ENCODE measurements at places on chromosomes 7 and 10.

GRCh38 chr10:100743626-100744135 is 1.7 kb upstream of the PAX2 start:
- peak; percentile 16 for DNase-seq

GRCh38 chr10:103668351-103669242 is 175.1 kb downstream of the NEURL1 start:
- no peak for DNase-seq

DNA sequence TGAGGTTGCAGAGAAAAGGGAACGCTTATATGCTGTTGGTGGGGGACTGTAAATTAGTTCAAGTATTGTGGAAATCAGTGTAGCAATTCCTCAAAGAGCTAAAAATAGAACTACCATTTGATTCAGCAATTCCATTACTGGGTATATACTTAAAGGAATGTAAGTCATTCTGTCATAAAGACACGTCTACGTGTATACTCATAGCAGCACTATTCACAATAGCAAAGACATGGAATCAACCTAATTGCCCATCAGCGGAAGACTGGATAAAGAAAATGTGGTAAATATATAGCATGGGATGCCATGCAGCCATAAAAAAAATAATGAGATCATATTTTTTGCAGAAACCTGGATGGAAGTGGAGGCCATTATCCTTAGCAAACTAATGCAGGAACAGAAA is 100.0 kb upstream of the NPSR1 start:
- DNase-seq = no peak

DNA sequence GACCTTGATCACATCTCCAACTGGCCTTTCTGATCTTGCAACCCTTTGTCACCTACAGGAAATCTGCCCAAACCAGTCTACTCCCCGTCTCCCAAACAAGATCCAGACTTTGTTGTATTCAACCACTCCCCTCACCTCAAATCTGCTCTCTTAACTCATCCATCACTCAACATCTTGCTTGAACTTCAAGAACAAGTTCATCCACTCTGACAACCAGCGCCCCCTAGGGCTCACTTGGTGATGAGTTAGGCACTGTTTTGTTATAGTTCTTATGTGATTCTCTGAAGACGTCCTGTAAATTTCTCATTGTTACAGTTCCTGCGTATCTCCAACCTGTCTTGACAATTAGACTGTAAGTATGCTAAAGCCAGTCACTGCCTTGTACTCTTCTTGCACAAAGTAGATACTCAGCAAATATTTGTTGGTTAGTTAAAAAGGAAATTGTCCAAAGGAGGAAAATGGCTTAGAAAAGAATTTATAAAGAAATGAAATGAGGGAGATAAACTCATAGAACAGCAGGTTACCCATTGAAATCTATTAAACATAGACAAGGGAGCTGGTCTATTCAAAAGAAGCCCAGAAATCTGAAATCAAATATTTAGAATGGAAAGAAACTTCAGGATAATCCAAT is 5.3 kb downstream of the FRMD4A start:
- no peak for DNase-seq

GRCh38 chr10:102286216-102286615 is 40.9 kb downstream of the GBF1 start:
- DNase-seq = no peak
